Activated CD4-positive, CD25-positive, alpha-beta regulatory T cell treated with anti-CD3 and anti-CD28 coated beads, Interleukin-2, amount 50 U/mL, for 72 hours (primary cell): ENCODE measurements at places on chromosomes 2 and 18.

DNA sequence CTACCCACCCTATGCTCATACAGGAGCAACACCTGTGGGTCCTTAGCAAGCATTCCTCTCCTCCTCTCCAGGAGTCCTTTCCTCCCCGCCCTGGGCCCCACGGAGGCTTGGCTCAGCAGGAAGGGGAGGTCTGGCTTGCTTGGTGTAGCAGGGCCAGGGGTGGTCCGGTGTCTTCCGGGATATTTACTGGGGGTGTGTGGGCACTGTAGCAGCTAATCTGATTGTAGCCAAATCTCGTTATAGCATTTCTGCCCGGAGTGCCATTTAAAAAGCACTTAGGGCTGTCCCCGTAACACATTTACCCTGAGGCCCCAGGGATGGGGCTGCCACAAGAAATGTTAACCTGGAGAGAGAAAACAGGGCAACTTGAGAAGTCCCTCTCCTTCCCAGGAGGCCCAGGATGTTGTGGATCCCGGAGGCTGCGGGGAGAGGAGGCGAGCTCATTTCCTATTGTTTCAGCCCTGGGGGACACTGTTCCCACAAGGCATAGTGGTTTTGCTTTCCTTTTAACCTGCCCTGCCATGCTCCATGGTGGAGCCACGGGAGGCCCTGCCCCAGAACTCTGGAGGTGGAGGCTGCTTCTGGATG lies 134.5 kb downstream of the CLIP4 start:
- no peak for DNase-seq

- no peak for DNase-seq
Measured at GRCh38 chr2:100303744-100304143, 18.6 kb downstream of the LONRF2 start.

DNA sequence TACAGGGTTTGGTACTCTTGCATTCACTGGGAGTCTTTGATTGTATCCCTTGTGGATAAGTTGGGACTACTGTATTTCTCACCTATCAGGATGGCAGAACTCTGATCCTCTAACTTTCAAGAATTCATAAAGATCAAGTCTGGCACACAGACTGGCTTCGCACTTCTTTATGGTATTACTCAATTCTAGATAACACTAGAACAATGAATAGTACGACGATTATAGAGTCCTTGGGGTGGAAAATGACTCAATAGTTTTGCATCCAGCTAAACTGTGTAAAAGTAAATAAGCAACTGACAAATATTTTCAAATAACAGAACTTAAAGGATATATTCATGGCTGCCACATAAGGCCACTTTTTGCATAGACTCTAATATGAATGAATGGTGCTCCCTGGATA lies 103.4 kb upstream of the MEX3C start:
- no peak for DNase-seq

DNA sequence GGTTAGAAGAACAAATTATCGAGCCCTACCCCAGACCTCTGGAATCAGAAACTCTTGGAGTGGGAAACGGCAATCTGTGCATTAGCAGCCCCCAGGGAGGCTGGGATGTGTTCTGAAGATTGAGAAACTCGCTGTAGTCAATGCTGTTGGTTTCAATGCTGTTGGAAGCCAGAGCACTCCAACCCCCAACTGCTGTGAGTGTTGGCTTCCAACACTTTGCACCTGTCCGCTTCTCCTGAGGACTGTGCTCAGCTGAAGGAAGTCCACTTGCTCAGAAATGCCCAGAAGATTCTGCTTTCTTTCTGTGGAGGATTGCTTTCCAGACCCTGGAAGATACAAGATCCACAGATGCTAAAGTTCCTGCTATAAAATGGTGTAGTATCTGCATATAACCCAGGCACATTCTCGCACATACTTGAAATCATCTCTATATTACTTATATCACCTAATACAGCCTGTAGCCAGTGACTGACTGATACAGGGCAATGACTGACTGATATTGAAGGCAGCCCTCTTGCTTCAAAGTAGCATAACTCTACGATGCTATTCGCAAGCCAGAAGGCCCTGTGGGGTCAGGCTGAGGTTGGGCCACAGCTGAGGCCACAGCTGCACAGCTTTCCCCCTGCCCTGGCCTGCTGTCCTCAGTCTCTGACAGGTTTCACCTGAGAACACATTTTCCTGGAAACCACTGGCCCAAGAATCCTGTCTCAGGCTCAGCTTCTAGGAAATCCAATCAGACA lies 757.7 kb upstream of the ID2 start:
- DNase-seq: no peak

DNA sequence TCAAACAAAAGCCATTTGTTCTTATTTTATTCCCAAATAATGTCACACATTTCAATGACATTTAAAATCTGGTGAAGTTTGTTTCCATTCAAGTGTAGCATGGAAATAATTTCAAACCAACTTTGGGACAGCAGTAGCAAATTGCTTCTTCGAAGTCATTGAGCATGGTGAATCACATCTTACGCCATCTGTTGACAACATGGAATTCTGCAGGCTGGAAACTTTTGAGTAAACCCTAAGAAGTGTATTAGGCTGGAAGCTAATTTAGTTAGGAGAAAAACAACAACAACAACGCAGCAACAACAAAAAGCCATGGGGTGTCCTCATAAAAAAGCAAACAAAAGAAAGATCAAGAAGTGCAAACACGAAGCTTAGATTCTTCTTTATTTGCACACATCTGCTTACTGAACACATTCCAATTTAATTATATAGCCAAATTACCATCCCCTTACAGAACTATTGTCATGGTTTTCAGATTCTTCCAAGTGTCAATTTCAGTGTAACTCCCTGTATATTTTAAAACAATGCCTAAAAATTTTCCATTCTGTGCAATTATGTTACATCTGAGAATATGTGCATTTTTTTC lies 659.0 kb upstream of the CDH7 start:
- DNase-seq: no peak

DNA sequence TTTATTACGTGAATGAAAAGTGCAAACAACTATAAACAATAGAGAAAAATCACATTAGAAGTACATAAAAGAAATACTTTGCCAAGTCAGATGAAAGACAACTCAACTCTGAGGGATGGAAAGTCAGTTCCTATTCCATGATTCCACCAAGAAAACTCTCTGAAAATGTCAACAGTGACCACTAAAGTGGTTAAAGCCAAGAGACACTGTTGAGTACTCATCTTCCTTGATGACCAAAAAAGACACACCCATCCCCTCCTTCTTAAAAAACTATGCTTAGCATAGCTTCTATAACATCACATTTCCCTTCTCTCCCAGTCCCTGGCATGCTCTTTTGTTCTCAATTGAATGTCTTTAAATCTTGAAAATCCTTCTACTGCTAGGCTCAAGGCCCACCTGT lies 160.0 kb downstream of the TCF4 start:
- DNase-seq: no peak
